Activated naive CD4-positive, alpha-beta T cell treated with anti-CD3 and anti-CD28 coated beads, Interleukin-2, amount 10 ng/mL, durations not matched to agents 5 hours and 36 hours (primary cell): ENCODE measurements at places on chromosomes 12 and 14. TPM values are rescaled to one million over a fixed set of nuclear protein-coding genes. Genes with fewer than 3 reads are reported as not detected.

Gene METTL25
- 10.6 TPM for total RNA-seq

Gene C12orf60
- 0.66 TPM for total RNA-seq

Gene NTS
- total RNA-seq, result not detected

Gene ATXN2
- total RNA-seq, result 36.7 TPM

Gene KLHL33
- 0.13 TPM for total RNA-seq
